ENCODE measurements at places on chromosomes 3 and 15.

- DNase-seq, result no peak
Observed at GRCh38 chr15:55532944-55533343, 24.9 kb upstream of the DNAAF4 start.

DNA sequence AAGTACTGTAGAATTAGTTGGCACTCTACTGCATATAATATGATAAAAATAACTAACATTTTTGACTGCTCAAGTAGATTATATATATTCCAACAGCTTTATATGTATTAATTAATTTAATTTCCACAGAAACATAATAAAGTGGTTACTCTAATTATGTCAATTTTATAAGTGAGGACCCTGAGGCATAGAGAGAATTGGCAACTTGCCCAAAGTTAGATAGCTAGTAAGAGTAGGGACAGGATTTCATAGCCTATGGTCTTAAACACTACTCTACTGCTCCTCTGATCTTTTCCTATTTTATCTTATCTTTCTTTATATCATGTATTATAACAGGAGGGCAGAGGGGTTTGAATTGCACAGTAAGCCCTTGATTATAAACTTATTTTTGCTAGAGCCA is 418.7 kb upstream of the SGO1 start:
- DNase-seq, result no peak

GRCh38 chr3:140056047-140056446 is 121.1 kb downstream of the CLSTN2 start:
- DNase-seq, result no peak

DNA sequence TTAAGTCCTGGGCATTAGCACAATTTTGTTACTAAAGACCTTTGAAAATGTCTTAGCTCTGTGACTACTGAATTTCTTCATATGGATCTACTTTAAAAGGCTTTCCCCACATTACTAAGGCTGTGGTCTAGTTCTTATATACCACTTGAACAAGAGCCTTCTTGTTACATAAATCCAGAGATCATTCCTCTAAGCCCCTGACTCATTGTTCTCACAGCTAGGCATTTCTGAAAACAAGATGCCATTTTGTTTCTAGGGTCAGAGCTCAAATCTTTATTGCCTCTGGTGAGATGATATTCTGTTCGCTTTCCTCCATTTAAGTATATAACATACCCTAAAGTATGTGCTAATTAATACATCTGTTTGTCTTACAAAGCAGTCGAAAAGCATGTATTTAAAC is 29.8 kb upstream of the LPP start:
- DNase-seq, result no peak

DNA sequence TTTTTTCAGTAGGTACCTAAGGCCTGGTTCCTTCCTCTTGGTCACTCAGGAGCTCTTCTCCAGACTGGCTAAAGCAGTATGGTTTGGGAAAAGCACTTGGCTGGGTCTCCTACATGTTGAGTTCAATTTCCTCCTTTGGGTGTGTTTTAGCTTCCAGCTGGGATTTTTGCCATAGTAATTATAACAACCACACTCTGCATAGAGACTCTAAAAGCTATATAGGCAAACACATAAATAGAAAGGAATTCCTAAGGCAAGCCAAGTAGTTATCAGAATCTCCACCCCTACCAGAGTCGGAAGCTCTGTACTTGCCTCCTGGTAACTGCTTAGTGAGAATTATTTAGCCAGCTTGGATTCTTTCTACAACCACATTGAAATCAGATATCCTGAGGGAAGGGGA is 48.6 kb downstream of the FOXL2 start:
- no peak for DNase-seq

DNA sequence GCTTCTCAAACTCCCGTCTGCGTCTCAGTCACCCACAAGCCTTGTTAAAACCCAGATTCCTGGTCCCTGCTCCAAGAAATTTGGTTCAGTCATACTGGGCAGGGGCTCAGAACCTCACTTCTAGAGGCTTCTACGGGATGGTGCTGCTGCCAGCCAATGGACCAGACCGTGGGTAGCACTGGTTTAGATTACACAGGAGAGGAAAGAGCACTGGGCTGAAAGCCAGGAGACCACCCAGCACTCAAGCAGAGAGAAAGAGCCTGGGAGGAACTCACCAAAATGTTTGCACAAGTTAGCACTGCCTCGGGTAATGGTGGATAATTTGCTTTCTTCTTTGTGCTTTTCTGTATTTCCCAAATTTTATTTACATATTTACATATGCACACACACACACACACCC is 46.9 kb upstream of the MUC13 start:
- no peak for DNase-seq

Data from chondrocyte (in vitro differentiated cells).